ENCODE measurements at places on chromosomes 7 and 10.

GRCh38 chr7:51262796-51263531 is 53.6 kb downstream of the COBL start:
- no peak for DNase-seq

DNA sequence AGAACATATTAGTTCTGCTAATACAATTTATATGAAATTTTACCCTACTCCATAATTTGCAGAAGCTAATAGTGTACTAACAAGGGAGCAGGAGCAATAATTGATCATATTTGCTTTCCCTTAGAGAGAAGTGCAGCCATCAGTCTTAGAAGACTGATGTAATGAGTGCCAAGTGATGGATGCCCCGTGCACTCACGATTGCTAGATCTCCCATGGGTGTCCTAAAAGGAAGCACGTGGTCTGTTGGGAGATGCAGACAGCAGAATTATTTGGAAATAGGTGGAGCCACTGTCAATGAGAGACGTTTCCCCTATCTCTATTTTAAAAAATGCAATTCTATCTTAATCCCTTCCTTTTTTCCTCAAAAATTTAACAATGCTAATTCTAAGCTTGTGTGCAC is 772.2 kb upstream of the C7orf33 start:
- DNase-seq = no peak

- no peak for DNase-seq
These were observed 75.5 kb downstream of the MAP3K8 start for GRCh38 chr10:30509508-30509907.

DNA sequence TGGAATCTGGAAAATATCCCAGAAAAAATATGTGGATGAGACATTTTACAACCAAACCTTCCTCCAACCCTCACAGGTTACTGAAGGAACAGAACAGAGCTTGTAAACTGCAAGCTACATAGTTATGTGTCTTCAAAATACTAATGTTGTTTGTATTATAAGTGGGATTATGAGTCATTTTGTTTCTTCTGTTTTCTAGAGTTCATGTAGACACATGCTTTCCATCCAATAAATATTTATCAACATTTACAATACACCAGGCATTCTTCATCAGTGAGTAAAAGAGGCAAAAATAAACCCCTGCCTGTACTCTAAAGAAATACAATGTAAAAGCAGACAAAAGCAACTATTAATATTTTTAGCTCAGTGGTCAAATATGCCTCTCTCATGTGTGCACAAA is 38.0 kb upstream of the TES start:
- no peak for DNase-seq

DNA sequence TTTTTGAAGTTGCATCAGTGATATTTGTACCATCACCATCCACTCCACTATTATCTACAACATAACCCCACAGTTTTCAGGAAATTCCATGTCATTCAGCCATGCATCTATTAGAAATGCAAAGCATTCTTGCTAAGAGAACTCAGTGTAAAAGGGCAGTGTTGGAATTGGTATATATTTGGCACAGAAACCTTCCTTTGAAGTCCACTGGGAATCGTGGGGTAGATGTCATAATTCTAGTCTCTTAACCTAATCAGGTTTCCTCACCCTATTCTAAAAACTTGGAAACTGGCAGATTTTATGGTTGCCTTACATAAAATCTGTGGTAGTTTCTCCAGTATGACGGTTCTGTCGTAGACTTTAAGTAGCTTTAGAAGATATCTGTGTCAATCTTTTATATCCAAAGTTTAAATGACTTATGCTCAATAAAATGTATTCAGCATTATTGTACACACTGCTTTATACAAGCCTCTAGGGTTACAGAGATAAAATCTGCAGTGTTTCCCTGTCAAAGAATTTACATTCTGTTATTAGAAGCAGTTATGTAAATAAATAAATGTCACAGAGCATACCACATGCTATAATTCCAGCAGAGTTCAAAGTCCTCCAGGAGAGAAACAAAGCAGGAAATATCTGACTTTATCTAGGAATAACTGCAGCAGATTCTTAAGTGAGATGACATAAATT is 704.4 kb upstream of the CELF2 start:
- no peak for DNase-seq

DNA sequence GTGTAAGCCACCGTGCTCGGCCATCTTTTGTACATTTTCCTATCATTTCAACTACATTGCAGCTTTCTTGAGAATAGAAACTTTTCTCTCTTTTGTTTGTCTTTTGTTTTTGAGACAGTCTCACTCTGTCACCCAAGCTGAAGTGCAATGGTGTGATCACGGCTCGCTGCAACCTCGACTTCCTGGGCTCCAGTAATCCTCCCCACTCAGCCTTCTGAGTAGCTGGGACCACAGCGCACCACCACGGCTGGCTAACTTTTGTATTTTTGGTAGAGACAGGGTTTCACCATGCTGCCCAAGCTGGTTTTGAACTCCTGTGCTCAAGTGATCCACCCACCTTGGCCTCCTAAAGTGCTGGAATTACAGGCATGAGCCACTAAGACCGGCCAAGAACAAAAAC is 31.3 kb upstream of the DAGLB start:
- no peak for DNase-seq
